ENCODE measurements at places on chromosomes 7 and 10. TPM values are rescaled to one million over a fixed set of nuclear protein-coding genes. Genes with fewer than 3 reads are reported as not detected.

Gene PTF1A
- total RNA-seq, result not detected

Gene GALNT17
- total RNA-seq, result not detected

Gene TMEM26
- total RNA-seq, result 0.07 TPM

Gene ALOX5
- total RNA-seq, result not detected

Gene CNPY1
- total RNA-seq, result not detected

Gene CFAP46
- total RNA-seq, result 2.4 TPM

Gene SEMA3A
- total RNA-seq, result 0.29 TPM

Gene EBLN1
- total RNA-seq, result not detected

Gene ANKIB1
- total RNA-seq, result 67.3 TPM

Gene IFIT1B
- total RNA-seq, result not detected

Gene YAE1
- total RNA-seq, result 33.8 TPM

Gene CC2D2B
- total RNA-seq, result 0.36 TPM

Gene BHLHA15
- total RNA-seq, result 1.4 TPM

Gene UNCX
- not detected for total RNA-seq

Gene CDK14
- 26.6 TPM for total RNA-seq

Gene OSBPL3
- 62.4 TPM for total RNA-seq

Gene FXYD4
- total RNA-seq, result not detected

Gene FZD1
- total RNA-seq, result 3.8 TPM

Gene H2AZ2
- 167 TPM for total RNA-seq
